Activated CD4-positive, alpha-beta T cell treated with anti-CD3 and anti-CD28 coated beads for 1 hour (primary cell): ENCODE measurements at places on chromosomes 7 and 10.

- no peak for DNase-seq
Observed at GRCh38 chr7:65371468-65371867, 2.2 kb upstream of the ZNF92 start.

DNA sequence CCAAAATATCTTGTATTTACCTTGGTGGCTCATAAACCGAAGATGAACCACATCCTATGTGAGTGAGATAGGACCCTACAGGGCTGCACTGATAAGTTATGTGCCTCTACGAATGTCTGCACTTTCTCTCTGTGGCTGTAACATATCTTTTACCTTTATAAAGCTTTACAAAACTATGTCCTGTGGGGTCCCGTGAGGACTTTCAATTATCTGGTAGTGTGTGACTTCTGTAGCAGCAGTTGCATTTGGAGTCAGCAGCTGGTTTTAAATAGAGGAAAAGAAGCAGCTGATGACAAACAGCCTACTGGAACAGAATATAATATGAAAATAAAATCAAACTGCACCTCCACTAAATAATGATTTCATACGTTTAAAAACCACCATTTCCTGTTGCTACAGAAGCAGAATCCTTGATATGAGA lies 222.4 kb upstream of the GNAI1 start:
- no peak for DNase-seq

GRCh38 chr10:103692952-103693811 lies 162.2 kb downstream of the SH3PXD2A start:
- no peak for DNase-seq

DNA sequence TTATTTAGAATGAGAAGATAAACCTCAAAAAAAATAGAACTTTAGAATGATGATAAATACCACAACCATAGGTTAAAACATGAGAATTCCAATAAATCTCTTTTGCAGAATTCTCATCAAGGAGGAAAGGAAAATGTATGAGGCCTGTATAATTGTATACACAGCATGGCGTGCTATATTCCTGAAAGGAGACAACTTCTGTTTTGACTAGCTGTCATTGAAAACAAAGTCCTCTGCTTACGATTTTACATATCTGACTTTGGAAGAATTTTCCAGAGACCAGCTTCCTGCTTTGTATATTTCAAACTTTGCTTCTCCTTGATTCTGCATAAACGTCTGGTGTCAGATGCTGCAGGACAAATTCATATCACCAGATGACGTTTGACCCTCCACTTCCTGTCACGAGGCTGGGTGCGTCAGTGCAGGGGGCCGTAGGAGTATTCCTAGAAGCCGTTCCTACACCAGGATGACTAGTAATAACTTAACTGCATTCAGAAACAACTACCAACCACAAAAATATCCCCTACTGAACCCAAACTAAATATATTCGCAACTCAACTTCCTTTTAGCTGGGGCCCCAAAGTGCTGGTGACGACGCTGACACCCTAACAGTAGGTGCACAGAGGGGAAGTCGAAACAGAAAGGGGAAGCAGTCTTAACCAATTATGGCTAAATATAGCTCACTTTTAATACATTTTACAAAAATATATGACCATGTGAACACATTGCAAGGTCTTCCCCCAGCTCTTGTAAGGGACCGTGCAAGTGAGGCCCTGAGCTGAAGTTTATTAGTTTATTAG lies 178.6 kb upstream of the INHBA start:
- DNase-seq: peak; percentile 23

DNA sequence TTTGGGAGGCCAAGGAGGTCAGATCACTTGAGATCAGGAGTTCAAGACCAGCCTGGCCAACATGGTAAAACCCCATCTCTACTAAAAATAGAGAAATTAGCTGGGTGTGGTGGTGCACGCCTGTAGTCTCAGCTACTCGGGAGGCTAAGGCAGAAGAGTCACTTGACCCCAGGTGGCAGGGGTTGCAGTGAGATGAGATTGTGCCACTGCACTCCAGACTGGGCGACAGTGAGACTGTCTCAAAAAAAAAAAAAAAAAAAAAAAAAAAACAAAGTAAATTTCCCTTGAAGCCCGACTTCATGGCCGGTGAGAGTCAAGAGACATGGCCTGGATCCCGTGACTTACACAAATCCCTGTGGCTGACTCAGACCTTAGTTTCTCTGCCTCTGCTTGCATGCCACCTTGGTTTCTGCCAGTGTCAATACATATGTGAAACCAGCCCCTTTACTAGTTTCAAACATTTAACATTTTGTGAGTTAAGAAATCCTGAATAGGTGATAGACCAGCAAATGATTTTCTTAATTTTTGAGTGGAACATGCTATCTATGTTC lies 62.8 kb downstream of the ZEB1 start:
- no peak for DNase-seq

DNA sequence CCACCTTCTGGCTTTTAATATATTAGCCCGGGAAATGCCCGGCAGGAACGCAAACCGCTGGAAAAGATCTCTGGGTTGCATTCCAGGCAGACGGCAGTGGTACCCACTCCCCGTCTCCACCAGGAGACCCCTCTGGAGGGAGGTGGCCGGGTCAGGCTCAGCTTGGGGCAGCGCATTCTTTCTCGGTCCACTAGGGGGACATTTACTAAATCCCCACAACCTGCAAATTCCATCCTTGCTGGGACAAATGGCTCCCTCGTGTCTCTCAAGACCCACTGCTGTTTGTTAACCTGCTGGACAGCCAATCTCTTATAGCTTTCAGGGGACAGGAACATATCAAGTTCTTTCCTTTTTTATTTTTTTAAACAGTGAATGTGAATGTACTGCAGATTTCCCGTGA lies 45.8 kb upstream of the CARD11 start:
- DNase-seq: no peak

DNA sequence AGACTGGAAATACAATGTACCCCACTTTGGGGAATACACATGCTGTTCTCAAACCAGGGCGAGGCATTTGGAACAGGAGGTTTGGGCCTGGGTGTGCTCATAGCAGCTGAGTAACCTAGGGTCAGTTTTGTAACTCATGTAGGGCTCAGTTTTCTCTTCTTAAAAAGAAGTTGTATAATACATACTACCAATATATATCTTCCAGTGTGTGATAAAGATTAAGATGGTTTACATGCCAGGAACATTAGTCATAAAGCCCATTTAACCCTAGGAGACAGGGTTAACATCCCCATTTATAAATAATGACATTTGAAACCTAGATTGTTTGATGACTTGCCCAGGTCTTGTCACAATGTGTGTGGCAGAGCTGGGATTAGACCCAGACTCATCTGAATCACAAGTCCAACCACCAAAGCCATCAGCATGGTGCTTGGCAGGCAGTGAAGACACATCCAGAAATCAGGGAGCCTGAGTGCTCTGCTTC lies 6.0 kb downstream of the AKR1B10 start:
- DNase-seq: no peak

GRCh38 chr10:112203328-112204076 lies 19.9 kb upstream of the GPAM start:
- DNase-seq: no peak

GRCh38 chr10:132065491-132066105 lies at the start of gene JAKMIP3:
Gene JAKMIP3 (plus strand): TSS chr10:132065946. CDS start chr10:132104809, 38,863 bp downstream.
- DNase-seq: no peak

DNA sequence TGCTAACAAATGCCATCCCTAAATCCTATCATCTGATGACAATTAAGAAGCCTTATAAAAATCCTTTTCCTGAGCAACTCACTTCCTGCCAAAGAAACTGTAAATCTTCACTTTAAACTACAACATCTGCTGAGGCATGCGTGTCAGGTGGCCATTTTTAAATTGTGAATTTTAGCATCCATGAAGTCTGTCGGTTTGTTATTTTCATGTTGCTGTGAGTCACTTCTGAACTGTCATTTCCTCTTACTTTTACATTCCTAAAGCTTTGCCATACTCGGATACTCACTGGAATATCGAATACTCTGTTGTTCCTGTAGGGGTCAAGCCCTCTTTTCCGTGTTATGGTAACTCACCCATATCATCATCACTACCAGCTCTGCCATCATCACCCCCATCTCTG lies 34.3 kb upstream of the TMEM26 start:
- DNase-seq: no peak

DNA sequence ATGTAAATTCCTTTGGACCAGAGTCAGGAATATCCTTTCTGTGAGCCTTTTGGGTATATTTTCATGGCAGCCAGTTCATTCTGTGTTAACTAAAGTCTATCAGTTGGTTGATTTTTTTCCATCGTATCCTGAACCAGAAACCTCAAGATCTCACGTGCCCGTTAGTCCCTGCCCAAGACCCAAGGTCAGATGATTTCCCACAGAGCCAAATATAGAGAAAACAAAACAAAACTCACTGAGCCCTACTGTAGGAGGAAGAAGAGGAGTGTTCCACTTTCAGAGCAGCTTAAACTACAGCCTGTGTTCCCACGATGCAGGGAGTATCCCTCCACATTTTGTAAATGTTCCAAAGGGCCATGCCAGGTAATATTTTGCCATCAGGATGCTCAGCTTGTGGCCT lies 96.0 kb upstream of the ADO start:
- no peak for DNase-seq

- DNase-seq: no peak
Observed at GRCh38 chr7:47477191-47478016, 104.5 kb downstream of the TNS3 start.

- no peak for DNase-seq
Observed at GRCh38 chr7:37663693-37664092, 19.9 kb upstream of the GPR141 start.

- no peak for DNase-seq
Observed at GRCh38 chr10:108673741-108674140, 1249.6 kb downstream of the XPNPEP1 start.

DNA sequence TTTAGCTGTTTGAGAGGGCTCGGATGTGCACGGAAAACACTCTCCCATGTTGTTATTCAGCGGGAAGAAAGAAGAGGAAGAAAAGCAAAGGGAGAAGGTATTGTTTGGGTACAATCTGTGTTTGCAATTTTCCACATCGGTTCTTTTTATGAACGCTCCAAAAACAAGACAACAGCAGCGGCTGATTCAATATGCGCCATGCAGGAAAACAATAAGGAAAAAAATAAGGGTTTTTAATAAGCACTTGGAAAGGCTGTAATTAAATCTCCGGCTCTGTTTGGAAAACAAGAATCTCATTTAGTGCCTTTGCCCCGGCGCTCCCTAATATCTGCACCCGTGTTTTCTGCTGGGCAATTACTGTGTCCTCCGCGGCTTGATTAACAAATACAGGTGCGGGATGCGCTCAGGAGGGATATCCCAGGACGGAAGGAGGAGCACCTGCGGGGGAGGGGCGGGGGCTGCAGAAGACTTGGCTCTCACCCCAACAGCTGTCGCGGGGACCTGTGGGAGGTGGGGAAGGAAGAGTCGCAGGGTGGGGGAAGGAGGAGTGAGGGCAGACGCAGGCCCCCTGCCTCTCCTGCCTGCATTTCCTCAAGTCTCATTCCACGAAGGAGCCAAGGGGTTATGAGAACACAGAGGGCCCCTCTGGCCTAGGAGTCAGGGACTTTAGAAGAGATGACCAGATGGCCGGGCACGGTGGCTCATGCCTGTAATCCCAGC lies 181.5 kb upstream of the PODXL start:
- DNase-seq: no peak

GRCh38 chr10:71078454-71079145 lies 133.8 kb upstream of the UNC5B start:
- DNase-seq: peak; percentile 4

- DNase-seq: no peak
Observed at GRCh38 chr10:112946649-112947048, 3.4 kb upstream of the TCF7L2 start.

- peak; percentile 41 for DNase-seq
Observed at GRCh38 chr10:110357252-110357780, 52.6 kb upstream of the SMNDC1 start.

DNA sequence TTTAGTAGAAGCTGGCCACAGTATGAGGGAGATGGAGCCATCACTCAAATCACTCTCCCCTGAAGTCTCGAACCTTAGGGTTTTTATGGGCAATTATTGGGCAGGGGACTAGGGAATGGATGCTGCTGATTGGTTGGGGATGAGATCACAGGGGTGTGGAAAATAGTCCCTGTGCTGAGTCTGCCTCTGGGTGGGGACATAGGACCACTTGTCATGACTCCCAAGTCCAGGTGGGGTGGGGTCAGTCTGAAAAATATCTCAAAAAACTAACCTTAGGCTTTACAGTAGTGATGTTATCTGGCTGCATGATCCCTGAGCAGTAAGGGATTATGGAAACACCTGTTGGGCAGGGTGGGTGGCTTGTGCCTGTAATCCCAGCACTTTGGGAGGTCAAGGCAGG lies 98.6 kb downstream of the XRCC2 start:
- no peak for DNase-seq

DNA sequence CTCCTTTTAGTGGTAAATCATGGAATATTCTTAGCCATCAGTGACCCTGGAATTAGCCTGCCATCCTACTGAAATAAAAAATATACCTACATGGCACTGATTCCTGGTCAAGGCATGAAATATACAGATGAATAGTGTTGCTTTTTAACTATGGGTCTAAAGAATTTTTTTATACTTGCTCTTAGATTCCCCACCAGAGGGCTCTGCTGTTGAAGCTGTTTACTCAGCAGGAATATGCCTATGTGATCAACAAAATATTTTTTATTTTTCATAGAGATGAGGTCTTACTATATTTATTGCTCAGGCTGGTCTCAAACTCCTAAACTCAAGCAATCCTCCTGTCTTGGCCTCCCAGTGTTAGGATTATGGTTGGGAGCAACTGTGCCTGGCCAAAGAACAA lies 13.5 kb downstream of the ZC3HC1 start:
- DNase-seq: no peak

- DNase-seq: no peak
Observed at GRCh38 chr10:35822316-35822715, 180.2 kb upstream of the FZD8 start.

DNA sequence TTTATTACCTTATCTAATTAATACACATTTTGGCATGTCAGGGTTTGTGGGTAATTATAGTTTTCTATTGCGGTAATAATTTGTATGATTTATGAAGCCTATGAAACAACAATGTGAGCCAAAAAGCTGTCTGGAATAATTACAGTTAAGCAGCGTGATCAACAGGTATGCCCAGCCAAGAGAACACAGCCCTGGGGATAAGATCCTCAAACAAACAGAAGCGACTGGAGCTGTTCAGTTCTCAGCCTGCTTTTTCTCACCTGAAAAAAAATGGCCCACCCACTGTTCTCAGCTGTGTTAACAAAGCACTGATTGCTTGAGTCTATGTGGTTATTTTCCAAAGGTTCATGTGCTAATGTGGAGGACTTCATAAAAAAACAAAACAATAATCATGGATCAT lies 855.8 kb downstream of the GATA3 start:
- DNase-seq: no peak
